ENCODE measurements at places on chromosomes 1 and 21.

GRCh38 chr1:169025412-169025811, 81.1 kb upstream of the ATP1B1 start:
- DNase-seq: no peak

DNA sequence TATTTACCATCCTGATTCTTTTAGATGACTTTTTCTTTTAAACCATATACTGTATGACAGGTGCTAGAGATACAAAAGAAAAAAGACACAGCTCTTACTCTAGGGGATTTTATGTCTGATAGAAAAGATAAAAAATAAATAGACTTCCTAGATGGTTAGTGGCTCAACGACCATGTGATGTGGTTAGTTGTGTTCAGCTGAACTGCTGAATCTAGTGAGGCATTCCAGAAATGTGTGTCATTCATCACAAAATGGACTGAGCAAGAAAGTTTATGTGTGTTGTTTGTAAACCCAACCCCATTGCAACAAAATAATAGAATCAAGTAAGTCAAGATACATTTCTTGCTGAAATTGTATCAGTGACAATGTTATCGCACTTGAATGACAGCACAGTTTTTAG, 205.8 kb upstream of the LYPLAL1 start:
- DNase-seq: no peak

DNA sequence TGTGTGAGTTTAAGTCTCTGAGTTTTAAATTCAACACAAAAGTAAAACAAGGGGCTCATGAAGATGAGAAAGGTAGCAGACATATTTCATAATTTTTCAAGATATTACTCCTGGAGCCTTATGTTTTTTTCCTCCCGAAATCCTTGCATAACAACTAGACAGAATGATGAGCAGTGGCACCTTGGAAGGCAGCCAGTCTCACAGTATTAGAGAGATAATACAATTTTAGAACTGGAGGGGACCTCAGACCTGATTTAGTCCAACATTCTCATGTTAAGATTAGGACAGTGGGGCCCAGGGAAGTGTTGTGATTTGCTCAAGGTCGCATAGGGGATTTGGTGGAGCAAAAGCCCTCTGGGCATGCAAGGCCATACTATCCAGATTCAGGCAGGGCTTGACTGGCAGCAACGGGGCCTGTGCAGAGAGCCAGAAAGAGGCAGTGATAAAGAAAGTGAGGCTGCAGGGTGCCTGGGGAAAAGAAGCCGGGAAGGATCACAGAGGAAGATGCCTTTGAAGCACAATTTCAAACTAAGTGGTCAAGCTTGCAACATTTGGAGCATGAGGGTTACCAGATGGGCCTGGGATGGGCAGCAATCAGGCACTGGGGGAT, 31.4 kb upstream of the BCL9 start:
- DNase-seq: no peak

- DNase-seq: no peak
Measured at GRCh38 chr1:61157468-61157987, 75.2 kb downstream of the NFIA start.

GRCh38 chr1:63892632-63893395, 119.0 kb downstream of the ROR1 start:
- no peak for DNase-seq

DNA sequence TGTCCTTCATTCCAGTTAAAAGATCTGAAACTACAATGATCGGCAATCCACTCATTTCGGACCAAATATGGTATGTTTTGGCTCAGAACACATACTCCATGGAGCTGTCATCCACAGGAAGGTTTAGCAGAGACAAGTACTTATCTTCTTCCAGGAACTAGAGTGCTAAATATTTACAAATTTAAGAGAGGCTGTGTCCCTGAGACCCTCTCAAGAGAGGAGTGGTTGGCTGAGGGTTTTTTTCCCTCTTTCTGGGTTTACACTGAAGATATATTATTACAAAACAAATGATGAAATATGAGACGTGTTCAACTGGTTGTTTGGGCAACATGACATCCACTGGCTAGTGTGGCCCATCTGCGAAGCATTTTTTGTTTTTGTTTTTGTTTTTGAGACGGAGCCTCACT, 25.9 kb upstream of the NID1 start:
- DNase-seq: no peak

DNA sequence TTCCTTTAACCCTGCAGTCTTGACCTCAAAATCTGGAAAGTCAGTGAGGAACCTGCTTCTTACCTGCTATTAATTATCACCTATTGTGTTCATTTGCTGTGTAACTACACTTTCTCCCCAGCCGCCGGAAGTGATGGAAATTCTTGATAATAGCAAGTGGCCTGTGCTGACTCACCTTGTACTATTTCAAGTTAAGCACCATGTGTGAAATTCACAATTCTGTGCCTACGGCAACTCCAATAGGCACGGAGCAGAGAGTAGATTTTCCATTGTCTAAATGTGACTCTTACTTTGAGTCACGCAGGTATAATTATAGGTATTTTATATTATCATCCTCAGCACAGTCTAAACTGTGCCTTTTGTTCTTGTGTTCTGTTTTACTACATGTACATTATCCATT, 466.8 kb downstream of the KIF26B start:
- DNase-seq: no peak

GRCh38 chr1:219281831-219282230, 108.2 kb downstream of the LYPLAL1 start:
- no peak for DNase-seq

DNA sequence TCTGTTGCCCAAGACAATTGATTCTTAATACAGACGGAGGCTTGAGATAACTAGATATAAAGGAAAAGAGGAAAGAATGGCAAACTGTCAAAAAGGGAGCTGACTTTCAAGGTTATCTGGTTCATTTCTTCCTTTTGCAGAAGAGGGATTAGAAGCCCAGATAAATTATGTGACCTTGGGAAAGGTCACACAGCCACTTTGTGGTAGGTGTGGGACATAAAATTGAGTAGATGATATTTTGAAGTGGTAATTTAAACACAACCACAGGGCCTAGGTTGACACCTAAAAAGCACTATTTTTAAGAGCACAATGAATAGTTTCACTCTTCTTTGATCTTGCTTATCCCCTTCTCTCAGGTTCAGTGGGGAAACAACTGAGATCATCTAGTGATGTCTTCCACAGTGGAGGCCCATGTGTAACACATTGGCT, 16.9 kb upstream of the KIAA0040 start:
- DNase-seq: no peak

DNA sequence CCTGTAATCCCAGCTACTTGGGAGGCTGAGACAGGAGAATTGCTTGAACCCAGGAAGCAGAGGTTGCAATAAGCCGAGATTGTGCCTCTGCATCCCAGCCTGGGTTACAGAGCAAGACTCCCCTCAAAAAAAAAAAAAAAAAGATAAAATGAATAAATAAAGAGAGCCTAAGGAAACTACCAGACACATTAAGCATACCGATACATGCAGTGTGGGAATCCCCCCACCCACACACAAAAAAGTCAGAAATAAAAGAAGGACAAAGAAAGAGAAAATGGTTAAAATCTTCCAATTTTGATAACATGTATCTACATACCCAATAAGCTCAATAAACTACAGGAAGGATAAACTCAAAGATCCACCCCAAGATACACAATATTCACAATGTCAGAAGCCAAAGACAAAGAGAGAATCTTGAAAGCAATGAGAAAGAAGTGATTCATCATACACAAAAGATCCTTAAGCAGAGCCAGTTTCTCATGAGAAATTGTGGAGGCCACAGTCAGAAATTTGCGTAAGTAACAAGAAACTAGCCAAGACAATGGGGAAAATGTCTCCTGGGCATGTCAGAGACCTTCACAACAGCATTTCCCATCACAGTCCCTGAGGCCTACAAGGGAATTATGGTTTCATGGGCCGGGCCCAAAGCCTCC, 1197.0 kb downstream of the AMY1C start:
- no peak for DNase-seq

- DNase-seq: no peak
Measured at GRCh38 chr1:80994038-80994437, 806.7 kb upstream of the ADGRL2 start.

DNA sequence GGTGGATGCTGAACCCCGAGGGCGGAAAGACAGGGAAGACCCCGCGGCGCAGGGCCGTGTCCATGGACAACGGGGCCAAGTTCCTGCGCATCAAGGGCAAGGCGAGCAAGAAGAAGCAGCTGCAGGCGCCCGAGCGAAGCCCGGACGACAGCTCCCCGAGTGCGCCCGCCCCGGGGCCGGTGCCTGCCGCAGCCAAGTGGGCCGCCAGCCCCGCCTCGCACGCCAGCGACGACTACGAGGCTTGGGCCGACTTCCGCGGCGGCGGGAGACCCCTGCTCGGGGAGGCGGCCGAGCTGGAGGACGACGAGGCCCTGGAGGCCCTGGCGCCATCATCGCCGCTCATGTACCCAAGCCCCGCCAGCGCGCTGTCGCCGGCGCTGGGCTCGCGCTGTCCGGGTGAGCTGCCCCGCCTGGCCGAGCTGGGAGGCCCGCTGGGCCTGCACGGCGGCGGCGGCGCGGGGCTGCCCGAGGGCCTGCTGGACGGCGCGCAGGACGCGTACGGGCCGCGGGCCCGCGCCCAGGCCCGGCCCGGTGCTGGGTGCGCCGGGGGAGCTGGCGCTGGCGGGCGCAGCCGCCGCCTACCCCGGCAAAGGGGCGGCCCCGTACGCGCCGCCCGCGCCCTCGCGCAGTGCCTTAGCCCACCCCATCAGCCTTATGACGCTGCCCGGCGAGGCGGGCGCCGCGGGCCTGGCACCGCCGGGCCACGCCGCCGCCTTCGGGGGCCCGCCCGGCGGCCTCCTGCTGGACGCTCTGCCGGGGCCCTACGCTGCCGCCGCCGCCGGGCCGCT, 20.7 kb downstream of the FOXO6 start:
- no peak for DNase-seq

DNA sequence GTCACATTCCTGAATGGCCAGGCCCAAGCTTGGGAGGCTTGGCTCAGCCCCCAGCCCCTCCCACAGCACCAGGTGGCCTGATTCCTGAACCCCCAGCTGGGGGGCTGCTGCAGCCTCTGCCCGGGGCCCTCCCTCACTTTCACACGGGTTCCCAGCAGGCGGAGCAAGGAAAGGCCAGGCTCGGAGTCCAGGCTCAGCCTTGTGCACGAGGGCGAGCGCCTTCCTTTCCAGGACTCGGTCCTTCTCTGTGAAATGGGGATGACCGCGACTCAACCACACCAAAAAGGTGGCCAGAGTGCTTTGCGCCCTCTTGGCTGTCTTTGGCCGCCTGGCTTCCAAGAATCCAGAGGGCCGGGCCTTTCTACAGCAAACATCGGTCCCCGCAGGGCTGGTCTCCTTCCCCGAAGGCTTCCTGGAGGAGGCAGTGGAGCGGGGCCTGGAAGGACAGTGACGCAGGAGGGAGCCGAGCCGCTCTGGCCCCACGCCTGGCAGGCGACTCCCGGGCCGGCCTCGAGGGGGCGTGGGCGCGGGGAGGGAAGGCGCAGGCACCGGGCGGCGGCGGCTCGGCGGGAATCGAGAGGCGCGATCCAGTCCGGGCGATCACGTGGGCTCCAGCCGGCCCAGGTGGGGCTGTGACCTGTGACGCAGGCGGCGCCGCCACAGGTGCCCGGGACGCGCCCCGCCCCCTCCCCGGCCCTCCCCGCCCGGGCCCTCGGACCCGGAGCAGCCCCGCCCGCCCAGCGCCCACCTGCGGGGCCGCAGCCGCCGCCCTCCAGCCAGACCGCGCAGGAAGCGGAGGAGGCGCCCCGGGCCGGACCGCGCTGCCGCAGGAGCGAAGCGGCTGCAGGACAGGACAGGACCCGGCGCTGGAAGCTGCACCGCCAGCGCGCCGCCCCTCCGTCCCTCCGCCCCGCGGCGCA, at the start of gene ARHGEF16:
Gene ARHGEF16 (plus strand): TSS at position 775 of the 920 bp plus-strand sequence. CDS start 8,420 bp downstream, outside the sequence.
- DNase-seq: no peak

DNA sequence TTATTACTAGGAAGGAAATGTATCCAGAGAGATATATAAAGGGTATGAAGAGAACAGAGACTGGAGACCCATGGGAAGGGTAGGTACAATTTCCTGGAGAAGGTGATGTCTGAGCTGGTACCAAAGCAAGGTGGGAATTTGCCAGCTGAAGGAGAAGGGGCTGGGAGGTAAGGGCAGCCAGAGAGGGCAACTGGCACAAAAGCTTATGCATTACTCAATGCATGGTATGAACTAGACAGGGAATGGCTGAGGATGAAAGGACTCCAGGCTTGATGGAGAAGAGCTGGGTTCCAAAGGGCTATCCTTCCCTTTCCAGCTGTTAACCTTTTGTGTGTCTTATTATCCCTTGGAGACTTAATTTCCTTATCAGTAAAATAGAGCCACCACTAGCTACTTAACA, 113.6 kb upstream of the GADD45A start:
- DNase-seq: no peak

GRCh38 chr1:212225416-212225815, 59.8 kb upstream of the PPP2R5A start:
- DNase-seq: no peak

DNA sequence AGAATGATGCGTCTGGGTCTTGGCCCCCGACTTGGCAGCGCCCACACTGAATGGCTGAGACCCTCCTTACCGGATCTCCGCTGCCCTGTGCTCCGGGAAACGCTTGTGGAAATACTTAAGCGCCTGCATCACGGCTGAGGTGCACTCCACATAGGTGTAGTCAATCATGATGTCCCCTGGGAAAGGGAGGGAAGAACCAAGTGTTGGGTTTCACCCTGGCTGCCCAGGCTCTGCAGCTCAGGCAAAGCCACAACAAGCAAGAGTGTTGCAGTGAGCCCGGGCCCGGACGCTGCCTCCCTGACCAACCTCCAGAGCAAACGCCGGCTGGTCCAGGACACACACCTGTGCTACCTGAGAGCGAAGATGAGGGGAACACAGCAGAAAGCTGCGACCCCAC, 21.5 kb upstream of the SPATC1L start:
- DNase-seq: no peak

DNA sequence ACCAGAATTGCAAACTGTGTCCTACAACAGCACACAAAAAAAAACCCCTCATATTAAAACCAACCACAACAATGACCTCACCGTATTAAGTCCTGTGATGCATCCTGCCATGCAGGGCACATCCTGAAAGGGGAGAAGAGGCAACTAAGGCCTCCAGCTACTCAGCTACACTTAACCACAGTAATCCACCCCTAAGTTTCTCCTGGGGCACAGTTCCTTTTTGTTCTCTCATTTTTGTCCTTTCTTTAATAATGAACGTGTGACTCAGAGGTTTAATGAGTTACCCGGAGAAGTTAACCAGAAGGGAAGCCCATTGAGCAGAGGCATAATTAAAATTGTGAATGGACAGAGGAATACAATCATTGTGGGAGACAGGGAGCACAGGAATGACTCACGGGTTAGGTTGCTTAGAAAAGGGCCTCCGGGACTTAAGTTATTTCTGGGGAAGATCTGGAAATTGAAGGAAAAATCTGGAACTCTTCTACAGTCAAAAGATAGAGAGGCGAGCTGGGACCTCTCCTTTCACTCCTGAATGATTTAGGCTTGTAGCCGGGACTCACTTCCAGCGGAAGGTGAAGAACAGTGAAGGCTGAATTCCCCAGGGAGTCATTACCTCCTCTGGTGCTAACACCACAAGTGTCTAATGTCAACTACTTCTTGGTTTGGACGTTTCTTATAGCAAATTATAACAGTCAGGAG, 36.9 kb upstream of the HIVEP3 start:
- no peak for DNase-seq

- DNase-seq: no peak
Measured at GRCh38 chr1:219927956-219928790, at the start of gene SLC30A10. TSS of gene SLC30A10 (minus strand) at chr1:219928557. CDS start at chr1:219928440, 117 bp downstream.

All from stimulated activated CD4-positive, alpha-beta T cell treated with anti-CD3 and anti-CD28 coated beads, Interleukin-12 subunit alpha, Interleukin-12 subunit beta, amount 100 ng/mL, for 48 hours (primary cell).